ENCODE measurements at places on chromosomes 12 and 14. TPM values are rescaled to one million over a fixed set of nuclear protein-coding genes. Genes with fewer than 3 reads are reported as not detected.

NYNRIN gene
- total RNA-seq, result 0.23 TPM

PCBP2 gene
- total RNA-seq, result 590 TPM

KRT71 gene
- total RNA-seq, result not detected

TMEM229B gene
- total RNA-seq, result 0.19 TPM

TMEM132C gene
- not detected for total RNA-seq

FOXN4 gene
- total RNA-seq, result 0.20 TPM

MBD6 gene
- total RNA-seq, result 22.7 TPM

TAC3 gene
- not detected for total RNA-seq

LHX5 gene
- not detected for total RNA-seq

KRT1 gene
- total RNA-seq, result not detected

KRT75 gene
- total RNA-seq, result 0.07 TPM

TMEM179 gene
- total RNA-seq, result 0.39 TPM

KRT80 gene
- total RNA-seq, result 46.2 TPM

UBR7 gene
- 25.5 TPM for total RNA-seq

SPIC gene
- total RNA-seq, result not detected

TSPAN19 gene
- total RNA-seq, result not detected

KRT3 gene
- total RNA-seq, result not detected

IL22 gene
- total RNA-seq, result not detected

TEX52 gene
- not detected for total RNA-seq

MRPL52 gene
- 217 TPM for total RNA-seq

DCN gene
- not detected for total RNA-seq

KLRG1 gene
- 0.94 TPM for total RNA-seq

NOXRED1 gene
- total RNA-seq, result 0.13 TPM

SP7 gene
- 0.09 TPM for total RNA-seq

SERPINA10 gene
- total RNA-seq, result not detected

SLC6A13 gene
- 0.33 TPM for total RNA-seq

BCL11B gene
- 0.34 TPM for total RNA-seq

FBXW8 gene
- total RNA-seq, result 4.3 TPM

AGAP2 gene
- total RNA-seq, result 0.23 TPM

Data from A549 treated with Mapracorat at 1 μM for 4 hours (cell line).